ENCODE measurements at places on chromosomes 7 and 10.

DNA sequence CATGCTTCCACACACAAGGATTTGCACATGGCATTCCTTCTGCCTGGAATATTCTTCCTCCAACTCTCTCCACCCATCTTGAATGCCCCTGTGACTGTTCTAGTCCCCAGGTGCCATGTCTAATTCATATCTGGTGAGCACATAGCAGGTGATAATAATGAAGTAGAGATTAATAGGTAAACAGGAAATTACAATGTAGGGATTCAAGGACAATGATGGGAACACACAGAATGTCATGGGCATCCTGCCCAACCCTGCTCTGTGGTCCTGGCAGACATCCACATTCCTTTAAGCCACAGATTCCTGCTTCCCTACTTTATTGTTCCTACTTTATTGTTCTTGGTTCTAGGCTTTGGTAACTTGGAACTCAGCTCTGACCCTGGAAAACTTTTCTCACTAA lies 115.8 kb downstream of the THSD7A start:
- DNase-seq: peak; percentile 19

DNA sequence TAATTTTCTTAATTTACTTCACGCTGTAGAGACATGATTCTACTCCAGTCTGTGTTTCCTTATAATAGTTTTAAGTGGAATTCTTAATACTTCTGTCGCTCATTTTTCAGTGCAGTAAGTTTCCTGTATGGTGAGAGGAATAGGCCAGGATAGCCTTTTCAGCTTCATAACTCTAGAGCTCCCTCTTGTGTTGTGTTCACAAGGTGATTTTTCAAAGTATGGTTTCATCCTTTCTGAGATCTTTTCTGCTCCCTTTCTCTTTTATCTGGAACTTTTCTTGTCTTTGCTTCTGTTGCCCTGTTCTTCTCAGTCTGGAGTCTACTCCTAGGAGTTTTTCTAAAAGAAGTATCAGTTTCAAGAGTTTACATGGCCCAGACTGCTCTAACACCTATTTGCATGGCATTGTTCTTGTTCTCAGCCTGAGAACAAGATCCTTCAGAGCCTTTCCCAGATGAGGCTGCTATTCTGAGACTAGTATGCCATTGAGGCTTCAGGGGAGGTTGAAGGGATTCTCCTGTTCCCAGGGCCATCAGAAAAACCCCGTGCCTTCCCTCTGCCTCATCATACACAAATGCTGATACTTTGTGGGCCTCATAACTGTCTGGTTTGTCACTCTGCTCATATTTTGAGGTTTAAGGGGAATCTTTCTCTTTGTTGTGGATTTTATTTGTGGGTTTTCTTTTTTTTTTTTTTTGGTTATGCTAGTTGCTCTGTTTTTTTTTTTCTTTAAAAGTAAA lies 21.8 kb downstream of the NET1 start:
- DNase-seq: no peak

- no peak for DNase-seq
These were observed 93.6 kb downstream of the LRMDA start for GRCh38 chr10:75525067-75525466.

DNA sequence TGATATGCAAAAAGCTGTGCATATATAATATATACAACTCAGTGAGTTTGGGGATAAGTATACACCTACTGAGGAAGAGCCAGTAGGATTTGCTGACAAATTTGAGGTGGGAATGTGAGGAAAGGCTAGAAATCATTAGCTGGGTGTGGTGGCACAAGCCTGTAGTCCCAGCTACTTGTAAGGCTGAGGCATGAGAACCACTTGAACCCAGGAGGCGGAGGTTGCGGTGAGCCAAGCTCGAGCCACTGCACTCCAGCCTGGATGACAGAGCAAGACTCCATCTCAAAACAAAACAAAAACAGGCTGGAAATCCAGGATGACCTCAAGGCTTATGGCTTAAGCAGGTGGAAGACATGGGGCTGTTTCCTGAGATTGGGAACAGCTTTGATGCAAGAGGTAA lies 10.6 kb upstream of the PLEKHS1 start:
- no peak for DNase-seq

- peak; percentile 38 for DNase-seq
These were observed 97.2 kb upstream of the SEMA3A start for GRCh38 chr7:84291756-84292155.

DNA sequence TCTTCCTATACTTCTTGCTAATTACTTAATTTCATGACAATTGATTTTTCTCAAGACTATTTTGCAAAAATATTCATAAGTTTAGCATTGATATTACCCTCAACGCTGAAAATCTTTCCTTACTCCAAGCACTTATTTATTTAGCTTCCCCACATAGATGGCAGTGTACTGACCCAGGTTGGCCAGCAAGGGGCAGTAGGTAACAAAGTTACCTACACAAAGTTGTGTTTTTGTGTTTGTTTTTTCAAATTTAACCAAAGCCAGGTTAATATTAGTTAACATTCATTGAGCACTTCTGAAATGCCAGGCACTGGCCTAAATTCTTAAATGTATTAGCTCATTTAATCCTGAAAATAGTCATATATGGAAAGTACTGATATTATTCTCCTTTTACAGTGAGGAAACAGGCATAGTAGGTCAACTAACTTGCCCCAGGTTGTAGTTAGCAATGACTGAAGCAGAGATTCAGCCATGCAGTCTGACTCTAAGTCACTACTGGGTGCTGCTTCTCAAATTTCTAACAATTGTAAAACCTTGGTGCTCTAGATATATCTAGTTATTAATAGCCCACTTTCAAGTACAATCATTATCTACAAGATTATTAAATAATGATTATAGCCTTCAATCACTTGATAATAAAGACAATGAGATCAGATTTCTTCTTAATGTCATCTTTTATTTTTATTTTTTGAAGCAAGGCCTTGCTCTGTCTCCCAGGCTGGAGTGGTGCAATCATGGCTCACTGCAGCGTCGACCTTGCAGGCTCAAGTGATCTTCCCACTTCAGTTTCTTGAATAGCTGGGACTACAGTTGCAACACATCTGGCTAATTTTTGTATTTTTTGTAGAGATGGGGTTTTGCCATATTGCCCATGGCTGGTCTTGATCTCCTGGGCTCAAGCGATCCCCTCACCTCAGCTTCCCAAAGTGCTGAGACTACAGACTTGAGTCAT lies 5.8 kb upstream of the GGCT start:
- peak; percentile 8 for DNase-seq

- no peak for DNase-seq
These were observed 244.2 kb downstream of the MGMT start for GRCh38 chr10:129711291-129711690.

- DNase-seq: no peak
These were observed 45.4 kb upstream of the CACNB2 start for GRCh38 chr10:18094793-18095192.

GRCh38 chr7:20777377-20778062 lies 9.2 kb downstream of the SP8 start:
- no peak for DNase-seq

DNA sequence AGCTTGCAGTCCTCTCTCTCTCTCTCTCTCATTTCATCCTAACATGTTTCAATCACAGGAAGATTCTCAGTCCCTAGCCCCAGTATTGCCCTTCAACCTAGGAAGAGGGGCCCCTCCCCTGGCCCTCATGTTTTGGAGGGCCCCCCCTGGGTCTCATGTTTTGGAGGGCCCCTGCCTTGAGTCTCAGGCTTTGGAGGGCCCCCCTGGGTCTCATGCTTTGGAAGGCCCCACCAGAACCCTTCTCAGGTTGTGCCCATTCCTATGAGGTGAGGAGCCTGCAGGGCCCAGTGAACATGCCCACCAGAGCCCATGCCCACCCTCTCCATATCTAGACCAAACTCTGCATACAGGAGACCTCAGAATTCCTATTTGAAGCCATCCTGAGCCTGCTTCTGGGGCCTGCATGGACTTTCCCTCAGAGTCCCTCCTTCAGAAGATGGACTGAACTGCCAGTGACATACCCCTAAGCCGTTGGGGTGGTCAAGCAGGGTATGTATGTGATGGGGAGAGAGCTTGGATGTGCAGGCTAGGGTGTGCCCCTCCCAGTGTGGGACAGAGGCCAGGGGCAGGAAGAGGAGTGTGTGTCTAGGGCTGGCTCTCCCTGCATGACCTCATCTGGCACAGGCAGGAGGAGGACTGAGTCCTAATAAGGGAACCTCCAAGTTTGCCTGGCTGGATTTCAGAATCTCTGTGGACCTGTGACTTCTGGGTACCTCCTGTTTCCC lies 8.1 kb upstream of the VDAC2 start:
- no peak for DNase-seq

- DNase-seq: no peak
These were observed 125.2 kb downstream of the UBE2H start for GRCh38 chr7:129827467-129827990.

DNA sequence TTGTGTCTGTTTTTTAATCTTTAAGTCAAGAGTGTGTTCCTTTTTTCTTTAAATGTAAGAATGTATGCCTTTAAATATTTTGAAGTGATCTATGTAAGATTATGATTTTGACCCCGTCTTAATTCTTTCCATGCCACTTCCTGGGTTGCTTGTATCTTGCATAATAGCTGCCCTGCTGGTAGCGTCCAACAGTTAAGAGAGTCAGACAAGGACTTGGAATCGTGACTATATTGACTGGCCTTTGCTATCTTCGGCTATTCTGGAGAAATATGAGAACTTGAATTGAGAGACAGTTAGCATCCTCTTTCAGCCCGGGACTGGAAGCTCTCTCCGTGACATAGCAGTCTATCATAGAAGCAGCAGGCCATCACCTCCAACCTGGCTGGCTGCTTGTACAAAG lies 13.0 kb downstream of the NRP1 start:
- DNase-seq: no peak

GRCh38 chr7:37095122-37095521 lies 353.5 kb downstream of the ELMO1 start:
- no peak for DNase-seq

GRCh38 chr10:93073539-93074146 lies at the start of gene CYP26A1:
CYP26A1 (plus strand) TSS chr10:93073893; CDS start chr10:93073935, 42 bp downstream.
- DNase-seq: peak; percentile 8

DNA sequence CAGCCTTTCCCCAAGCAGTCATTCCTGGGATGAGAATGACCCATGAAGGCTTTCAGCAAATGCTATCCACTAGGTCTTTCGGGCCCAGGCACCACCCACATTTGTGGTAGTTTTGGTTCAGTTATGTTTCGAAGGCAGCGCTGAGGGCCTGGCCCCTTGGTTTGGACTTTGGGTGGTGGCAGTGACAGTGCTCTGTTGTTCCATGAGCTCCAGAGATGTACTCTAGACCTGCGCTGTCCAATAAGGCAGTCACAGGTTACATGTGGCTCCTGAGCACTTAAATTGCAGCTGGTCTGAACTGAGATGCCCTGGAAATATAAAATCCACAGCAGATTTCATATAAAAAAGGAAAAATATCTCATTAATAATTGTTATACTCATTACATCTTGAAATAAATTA lies 209.6 kb downstream of the CCSER2 start:
- no peak for DNase-seq

GRCh38 chr7:27453702-27454405 lies 208.8 kb downstream of the HIBADH start:
- DNase-seq: no peak

DNA sequence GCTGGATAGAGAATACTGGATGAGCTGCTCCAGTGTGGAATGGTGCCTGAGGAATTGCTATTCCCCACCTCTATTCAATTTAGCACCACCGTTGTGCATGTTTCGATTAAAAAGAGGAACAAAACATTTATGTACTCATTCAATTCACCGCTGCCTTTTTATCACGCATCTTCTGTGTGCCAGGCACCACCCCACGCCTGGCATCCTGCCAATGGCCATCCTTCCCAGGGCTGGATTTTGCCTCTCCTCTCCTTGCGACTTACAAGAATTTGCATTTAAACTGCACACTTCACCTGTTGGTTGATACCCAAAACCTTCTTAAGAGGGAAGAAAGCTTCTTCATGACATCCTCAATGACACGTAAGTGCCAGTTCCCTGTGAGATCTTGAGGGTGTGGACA lies 110.2 kb upstream of the DPP6 start:
- no peak for DNase-seq

GRCh38 chr7:21947056-21947455 lies 1.4 kb upstream of the CDCA7L start:
- DNase-seq: no peak

GRCh38 chr7:16982640-16983350 lies 101.0 kb upstream of the AGR3 start:
- DNase-seq: no peak

- DNase-seq: no peak
These were observed 103.4 kb downstream of the WNT2 start for GRCh38 chr7:117219485-117219884.

GRCh38 chr10:130045091-130045652 lies 65.5 kb downstream of the C10orf143 start:
- peak; percentile 3 for DNase-seq

- no peak for DNase-seq
These were observed 359.4 kb upstream of the NFE2L3 start for GRCh38 chr7:25792586-25792985.

GRCh38 chr7:140060788-140061606 lies 1.8 kb downstream of the PARP12 start:
- no peak for DNase-seq

DNA sequence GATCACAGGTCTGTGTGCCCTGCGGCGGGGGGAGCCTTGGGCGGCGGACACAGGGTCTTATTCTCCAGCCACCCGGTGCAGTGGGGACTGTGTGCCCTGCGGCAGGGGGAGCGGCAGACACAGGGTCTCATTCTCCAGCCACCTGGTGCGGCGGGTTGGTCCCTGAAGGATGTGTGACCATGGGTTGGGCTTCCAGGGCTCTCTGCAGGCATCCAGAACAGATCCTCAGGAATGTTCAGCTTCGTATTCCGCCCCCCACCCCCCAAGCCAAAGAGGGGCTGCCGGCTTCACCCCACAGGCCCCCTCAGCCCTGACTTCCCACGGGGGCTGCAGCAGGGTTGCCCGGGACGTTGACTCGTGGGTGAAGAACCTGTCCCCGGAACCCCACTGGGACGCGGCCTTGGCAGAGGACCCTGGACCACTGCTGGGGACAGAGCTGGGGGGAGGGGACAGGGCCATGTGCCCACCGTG lies 154.5 kb upstream of the PPP2R2D start:
- DNase-seq: no peak

DNA sequence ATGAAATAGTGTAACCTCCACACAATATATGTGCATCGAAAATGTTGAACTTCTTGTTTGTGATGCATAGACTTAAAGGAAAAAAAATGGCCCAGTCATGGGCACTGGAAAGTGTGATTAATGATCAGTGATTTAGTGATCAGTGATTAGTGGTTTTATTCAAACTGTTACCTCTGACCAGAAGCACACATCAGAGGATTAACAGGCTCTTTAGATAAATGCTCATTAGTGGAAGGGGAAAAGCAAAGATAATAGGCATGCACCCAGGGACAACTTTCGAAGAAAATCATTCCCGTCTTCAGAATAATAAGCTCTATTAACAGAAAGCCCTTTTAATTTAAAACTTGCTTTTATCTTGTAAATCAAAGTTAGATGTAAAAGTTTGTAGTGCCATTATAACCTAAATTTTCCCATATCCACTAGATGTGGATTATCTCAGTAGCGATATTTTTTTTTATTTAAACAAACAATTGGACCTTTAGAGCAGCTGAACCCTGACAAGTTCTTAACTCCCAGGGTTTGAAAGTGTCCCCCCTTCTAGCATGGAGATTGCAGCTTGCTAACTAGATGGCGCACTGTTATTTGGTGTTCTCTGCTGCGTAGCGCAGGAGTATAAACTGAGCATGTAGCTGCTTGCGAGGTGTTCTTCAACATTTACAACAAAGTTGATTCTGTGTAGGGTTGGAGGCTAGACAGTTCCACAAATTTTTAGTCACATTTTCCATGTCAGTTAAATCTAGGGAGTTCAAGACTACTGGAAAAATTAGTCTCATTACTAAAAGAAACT lies at the start of gene CREB5:
CREB5 (plus strand) TSS at position 643 of the 787 bp plus-strand sequence. CDS start 397 bp downstream, outside the sequence.
- DNase-seq: no peak

All from NCI-H446 (cell line).